ENCODE measurements at places on chromosomes 16 and 17.
A peak's percentile ranks its signal among the peaks of the same experiment; 100 is the strongest.

GRCh38 chr17:81920612-81921536 is 2.9 kb upstream of the SIRT7 start:
- DNase-seq, result no peak

DNA sequence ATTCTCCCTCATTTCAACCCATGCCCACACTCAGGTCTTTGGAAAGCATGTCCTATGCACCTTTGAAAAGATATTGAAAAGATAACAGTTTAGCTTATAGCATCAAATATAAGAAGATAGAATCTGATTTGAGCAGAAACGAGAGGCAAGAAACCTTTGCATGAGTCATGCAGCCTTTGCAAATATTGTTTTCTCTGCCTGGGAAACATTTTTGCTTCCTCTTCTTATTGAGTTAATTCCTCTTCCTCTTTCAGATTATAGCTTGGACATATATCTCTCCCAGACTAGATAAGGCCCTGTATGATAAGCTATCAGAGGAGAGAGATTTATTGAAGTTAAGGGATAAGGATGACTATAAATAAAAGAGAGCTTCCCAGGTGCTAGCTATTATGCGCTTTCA is 46.1 kb upstream of the KCNJ2 start:
- no peak for DNase-seq

DNA sequence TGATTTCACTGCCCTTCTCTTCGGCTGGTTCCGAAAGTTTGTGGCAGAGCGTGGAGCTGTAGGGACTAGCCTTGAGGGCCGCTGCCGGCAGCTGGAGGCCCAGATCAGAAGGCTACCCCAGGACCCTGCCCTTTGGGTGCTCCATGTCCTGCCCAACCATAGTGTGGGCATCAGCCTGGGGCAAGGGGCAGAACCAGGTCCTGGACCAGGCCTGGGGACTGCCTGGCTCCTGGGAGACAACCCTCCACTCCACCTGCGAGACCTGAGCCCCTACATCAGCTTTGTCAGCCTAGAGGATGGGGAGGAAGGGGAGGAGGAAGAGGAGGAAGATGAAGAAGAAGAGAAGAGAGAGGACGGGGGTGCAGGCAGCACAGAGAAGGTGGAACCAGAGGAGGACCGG is 856 bp upstream of the CXCL16 start:
- no peak for DNase-seq

DNA sequence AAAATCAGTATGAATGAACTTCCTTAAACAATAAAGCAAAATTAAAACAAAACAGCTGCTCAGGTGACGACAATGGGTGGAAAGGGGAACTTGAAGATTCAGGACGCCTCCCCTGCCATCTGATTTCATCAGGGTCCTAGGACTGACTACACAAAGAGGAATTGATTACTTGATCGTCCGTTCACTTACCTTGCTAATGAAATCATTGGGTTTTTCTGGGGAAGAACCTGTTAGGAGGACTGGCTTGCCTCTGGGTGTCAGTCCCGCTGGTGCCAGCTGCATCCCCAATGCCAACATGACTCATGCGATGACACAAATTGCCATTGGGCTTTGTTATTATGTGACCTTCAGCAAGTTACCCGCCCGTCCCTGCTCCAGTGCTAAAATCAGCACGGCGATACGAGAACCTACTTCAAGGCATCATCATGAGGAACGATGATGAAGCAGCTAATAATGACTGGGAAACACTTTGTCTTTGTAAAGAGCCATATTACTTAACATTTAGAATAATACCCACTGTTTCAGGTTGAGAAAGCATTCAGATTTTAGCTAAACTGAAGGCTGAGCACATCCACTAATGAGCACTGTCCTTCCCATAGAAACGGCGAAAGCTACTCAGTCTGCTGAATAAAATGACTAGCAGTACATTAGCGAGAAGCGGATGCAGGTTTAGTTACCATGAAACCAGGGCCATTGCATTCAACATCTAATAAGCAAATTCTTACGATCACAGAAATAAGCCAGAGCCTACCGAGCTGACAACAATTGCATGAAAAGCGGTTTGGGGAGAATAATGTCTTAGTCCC is 139.4 kb downstream of the ZFHX3 start:
- peak; percentile 22 for DNase-seq

- no peak for DNase-seq
Observed at GRCh38 chr17:78990349-78991016, 10.8 kb upstream of the LGALS3BP start.

GRCh38 chr16:24539850-24540601 is 660 bp downstream of the RBBP6 start:
- no peak for DNase-seq

DNA sequence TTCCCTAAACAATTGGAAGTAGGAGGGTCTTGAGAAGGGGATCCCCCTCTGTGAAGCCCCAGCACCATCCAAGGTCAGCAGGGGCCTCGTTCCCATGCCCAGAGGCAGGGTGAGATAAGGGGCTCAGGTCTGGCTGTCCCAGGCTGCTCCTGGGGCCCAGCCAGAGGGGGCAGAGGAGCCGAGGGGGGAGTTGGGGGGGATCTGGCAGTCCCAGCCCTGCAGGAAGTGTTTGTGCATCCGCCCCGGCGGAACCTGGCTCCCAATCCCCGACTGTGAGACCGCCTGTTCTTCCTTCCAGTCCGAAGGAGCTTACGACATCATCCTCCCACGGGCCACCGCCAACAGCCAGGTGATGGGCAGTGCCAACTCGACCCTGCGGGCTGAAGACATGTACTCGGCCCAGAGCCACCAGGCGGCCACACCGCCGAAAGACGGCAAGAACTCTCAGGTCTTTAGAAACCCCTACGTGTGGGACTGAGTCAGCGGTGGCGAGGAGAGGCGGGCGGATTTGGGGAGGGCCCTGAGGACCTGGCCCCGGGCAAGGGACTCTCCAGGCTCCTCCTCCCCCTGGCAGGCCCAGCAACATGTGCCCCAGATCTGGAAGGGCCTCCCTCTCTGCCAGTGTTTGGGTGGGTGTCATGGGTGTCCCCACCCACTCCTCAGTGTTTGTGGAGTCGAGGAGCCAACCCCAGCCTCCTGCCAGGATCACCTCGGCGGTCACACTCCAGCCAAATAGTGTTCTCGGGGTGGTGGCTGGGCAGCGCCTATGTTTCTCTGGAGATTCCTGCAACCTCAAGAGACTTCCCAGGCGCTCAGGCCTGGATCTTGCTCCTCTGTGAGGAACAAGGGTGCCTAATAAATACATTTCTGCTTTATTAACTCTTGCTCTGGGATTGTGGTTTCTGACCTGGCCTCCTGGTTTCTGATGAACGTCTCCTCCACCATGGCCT is 14.9 kb downstream of the GPRC5C start:
- no peak for DNase-seq

DNA sequence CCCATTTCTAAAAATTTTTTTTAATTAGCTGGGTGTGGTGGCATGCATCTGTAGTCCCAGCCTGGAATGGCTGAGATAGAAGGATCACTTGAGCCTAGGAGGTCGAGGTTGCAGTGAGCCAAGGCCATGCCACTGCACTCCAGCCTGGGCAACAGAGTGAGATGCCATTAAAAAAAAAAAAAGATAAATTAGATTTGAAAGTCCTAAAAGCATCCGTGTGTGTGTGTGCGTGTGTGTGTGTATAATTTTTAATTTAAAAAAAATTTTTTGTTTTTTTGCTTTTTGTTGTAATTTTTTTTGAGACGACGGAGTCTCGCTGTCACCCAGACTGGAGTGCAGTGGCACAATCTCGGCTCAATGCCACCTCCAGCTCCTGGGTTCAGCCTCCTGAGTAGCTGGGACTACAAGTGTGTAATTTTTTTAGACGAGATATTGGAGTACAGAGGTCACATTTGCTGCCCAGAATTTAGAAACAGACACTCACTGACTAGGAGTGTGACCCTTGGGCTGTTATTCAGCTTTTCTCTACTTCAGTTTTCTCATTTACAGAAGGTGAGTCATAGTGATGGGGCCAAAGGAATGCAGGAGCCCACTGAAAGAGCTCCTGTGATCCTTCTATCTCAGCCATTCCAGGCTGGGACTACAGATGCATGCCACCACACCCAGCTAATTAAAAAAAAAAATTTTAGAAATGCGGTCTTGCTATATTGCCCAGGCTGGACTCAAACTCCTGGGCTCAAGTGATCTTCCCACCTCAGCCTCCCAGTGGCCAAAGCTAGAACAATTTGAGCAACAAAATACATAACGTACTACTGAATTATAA is 25.5 kb upstream of the TBX4 start:
- DNase-seq, result no peak

DNA sequence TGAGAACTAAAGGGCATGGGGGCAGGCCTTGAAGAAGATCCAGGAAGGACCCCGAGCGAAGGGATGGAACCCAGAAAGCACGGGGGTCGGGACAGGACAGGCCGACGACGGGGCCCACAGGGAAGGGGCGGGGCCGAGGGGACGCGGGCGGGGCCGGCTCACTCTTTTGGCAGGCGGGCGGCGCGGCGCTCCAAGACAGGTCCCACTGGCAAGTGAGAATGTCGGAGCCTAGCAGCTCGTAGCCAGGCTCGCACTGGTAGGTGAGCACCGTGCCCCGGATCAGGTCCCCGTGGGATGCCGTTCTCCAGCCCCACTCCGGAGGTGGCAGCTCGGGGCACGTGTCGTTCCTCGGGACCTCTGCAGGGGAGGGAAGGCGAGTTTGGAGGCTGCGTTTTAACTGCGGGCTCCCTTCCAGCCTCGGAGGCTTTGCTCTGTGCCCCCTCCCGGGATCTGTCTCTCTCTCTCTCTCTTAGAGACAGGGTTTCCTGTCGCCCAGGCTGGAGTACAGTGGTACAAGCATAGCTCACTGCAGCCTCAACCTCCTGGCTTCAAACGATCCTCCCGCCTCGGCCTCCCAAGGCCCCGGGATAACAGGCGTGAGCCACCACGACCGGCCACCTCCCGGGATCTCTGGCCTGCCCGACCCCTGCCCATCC is 13.7 kb upstream of the CDIPT start:
- DNase-seq, result no peak

- DNase-seq, result no peak
Observed at GRCh38 chr17:57643062-57643461, 102.0 kb downstream of the CCDC182 start.

GRCh38 chr16:87098976-87099720 is 218.0 kb downstream of the C16orf95 start:
- DNase-seq, result no peak

- no peak for DNase-seq
Observed at GRCh38 chr16:8722025-8722348, 47.6 kb downstream of the ABAT start.

GRCh38 chr16:57314161-57314785 is 29.8 kb upstream of the PLLP start:
- no peak for DNase-seq

- DNase-seq, result no peak
Observed at GRCh38 chr17:2751491-2751890, 2.0 kb upstream of the CCDC92B start.

- DNase-seq, result no peak
Observed at GRCh38 chr17:18261659-18262058, 1.2 kb downstream of the MIEF2 start.

- DNase-seq, result no peak
Observed at GRCh38 chr17:1434150-1434549, 21.9 kb downstream of the CRK start.

DNA sequence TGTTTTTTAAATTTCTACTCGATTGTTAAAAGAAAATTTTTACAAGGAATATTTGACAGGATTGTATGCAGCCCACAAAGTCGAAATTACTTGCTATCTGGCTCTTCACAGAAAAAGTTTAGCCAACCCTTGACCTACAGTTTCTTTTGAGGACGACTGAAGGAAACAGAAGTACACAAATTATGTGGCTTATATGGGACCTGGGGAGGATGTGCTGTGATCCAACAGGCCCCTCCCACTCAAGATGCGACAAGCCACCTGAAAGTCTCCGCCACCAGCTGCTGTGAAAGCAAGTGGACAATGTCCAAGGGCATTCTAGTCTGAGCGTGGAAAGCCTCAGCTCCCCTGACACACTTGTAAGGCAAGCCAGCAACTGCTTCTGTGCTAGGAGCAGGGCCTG is 42.4 kb upstream of the SLC25A19 start:
- no peak for DNase-seq

DNA sequence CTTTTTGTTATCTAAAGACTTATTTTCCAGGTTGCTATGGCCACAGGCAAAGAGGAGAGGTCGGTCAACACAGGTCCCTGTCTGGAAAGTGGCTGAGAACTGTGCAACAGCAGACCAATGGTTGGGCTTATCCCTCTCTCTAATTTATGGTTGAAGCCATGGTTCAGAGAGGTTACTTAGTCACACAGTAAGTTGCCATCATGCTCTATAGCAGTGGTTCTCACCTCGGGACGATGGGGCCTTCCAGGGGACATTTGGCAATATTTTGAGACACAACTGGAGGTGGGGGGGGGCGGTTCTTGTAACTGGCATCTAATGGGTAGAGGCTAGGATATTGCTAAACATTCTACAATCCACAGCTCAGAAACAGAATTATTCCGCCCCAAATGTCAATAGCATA is 842 bp upstream of the LDAF1 start:
- no peak for DNase-seq

DNA sequence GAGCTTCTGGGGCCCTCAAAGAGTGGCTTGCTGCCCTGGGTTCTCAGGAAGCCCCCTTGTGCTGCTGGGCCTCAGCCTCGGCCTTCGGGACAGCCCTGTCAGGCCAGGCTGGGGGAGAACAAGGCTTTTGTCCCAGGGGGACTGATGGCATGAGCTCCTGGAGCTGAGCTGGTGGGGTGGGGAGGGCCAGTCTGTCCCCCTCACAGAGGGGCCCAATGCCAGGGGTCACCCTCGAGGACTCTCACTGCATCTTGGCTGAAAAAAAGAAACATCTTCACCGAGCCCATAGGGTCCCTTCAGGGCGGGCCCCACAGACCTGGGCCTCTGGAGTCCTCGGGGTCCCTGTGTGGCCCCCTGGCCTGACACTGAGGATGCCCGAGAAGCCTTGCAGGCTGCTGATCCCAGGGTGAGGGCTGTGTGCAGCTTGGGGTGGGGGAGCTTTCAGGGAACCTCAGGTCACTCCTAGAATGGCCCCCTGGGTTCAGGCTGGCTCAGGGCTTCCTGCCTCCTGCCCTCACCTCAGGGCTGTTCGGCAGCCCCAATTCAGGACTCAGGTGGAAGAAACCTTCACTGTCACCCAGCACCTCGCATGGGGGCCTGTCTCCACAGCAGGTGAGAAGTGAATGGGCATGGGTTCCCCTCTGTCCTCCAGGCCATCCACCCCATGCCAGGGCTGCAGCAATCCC is 90.5 kb downstream of the TNFRSF13B start:
- DNase-seq, result no peak

DNA sequence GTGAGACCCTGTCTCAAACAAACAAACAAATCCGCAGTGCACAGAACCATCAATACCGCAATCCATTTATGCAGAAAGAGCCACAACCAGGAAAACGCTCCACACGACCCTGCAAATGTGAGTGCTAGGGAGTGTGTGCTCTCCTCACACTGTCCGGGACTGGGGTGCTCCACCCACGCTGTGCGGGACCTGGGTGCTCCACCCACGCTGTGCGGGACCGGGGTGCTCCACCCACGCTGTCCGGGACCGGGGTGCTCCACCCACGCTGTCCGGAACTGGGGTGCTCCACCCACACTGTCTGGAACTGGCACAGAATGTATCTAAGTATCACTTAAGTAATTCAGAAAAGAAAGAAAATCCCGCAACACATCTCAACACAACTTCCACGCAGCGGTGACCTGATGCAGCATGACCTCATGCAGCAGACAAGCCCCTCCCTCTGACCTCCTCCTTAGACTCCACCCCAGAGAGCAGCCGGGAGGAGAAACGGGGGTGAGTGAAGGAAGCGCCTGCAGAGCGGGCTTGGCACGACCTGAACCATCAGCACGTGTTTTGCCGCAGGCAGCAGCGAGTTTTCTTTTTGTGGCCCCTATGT is 38.5 kb downstream of the ZNF276 start:
- no peak for DNase-seq

GRCh38 chr16:24977678-24978075 is 37.5 kb downstream of the ARHGAP17 start:
- no peak for DNase-seq

- no peak for DNase-seq
Observed at GRCh38 chr17:36532435-36532975, 2.2 kb downstream of the MYO19 start.

All from NCI-H2227 treated with DMSO at 0.1 percent for 48 hours (cell line).